Activated CD8-positive, alpha-beta memory T cell treated with anti-CD3 and anti-CD28 coated beads for 1 hour (primary cell): ENCODE measurements at places on chromosomes 2 and 18.

- DNase-seq = no peak
Measured at GRCh38 chr2:165440367-165440766, 29.1 kb upstream of the CSRNP3 start.

GRCh38 chr2:127355407-127356008 is 32.3 kb downstream of the MAP3K2 start:
- DNase-seq = peak; percentile 11

DNA sequence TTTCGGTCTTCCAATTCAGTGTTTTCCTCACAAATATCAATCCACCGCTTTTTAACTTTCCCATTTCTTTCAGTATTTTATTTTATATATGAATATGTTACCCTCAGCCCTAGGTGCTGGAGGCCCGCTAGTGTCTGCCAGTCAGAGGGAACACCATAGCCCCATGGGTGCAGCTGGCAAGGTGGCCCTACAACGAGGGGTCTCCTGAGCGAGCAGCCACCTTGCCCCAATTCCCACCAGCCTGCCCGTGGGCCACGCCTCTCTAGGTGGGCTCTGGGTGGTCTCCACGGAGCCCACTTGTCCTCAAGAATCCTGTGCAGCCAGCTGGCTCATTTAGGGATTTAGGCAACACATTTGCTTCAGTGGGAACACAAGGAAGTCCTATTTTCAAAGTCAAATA is 72.5 kb upstream of the RGPD5 start:
- no peak for DNase-seq

DNA sequence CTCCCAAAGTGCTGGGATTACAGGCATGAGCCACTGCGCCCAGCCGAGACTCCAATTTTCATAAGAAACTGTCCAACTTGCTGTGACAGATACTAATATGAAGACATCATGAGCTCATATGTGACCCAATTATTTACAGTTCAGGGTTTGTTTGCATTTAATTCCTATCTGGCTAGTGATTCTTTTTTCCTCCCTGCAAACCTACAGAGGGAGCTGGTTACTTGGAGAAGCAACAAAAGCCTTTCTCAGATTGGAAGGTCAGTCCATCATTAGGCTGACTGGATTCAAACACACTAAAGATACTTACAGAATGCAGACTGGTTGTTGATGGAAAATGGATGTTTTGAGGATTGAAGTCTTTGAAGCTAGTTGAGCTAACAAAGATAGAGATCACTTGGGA is 176.4 kb downstream of the ANKRD44 start:
- DNase-seq = no peak

DNA sequence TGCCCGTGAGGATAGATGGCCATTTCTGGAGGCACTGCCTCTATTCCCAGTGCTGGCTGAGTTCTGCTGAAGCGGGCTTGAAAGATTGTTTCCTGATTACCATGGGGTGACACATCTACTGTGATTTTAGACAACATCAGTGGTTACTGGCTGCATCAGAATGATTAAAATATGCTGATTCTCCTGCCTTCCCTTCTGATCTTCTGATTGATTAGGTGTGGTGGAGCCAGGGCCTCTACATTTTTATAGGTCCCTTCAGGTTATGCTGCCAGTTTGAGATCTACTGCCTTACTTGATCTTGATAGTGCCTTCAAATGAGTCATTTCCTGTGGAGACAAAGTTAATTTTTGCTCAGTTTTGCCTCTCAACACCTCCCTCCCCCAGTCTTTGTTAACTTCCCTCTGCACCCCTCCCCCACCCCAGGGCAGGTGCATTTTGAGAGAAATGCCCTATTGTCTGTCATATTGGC is 31.6 kb upstream of the SNORC start:
- peak; percentile 5 for DNase-seq

GRCh38 chr18:58694221-58694620 is 23.0 kb downstream of the MALT1 start:
- DNase-seq = no peak

- DNase-seq = no peak
Measured at GRCh38 chr2:209771474-209772289, at the start of gene UNC80. Gene UNC80 (plus strand): TSS chr2:209771832. CDS start chr2:209772073, 241 bp downstream.
